ENCODE measurements at places on chromosomes 12 and 14.

DNA sequence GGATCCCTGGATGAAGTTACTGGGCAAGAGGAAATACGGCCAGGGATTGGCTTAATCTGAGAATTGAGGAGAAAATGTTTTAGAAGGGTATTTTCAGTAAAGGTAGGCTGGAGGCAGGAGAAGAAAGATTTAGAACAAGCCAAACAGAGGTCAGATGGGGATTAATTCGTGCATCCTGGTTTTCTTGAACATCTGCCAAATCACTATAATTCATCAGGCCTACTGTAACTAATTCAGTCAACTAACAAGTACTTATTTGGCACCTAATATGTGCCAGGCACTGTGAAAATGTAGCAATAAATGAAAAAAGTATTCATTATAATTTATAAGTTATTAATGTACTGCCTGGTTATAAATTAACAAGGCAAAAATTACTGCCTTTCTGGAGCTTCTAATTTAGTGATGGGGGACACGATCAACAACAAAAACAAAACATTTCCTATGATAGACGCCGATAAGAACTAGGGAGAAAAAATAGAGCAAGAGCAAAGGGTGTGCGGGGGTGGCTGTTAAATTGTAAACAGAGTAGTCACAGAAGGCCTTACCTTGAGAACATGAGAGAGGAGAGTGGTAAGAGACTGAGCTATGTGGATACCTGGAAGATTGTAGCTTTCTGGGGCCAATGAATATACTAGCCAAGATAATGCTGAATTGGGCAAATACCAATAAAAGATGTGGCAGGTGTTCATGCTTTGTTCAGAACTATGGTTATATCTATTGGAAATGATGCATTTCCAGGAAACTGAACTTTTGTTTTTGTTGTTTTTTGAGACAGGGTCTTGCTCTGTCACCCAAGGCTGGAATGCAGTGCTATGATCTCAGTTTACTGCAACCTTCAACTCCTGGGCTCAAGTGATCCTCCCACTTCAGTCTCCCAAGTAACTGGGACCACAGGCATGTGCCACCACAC lies 34.0 kb downstream of the DUSP16 start:
- no peak for DNase-seq

GRCh38 chr14:80956102-80956501 lies 681 bp downstream of the TSHR start:
- no peak for DNase-seq

- DNase-seq, result no peak
Observed at GRCh38 chr14:25074099-25074685, 24.2 kb upstream of the STXBP6 start.

GRCh38 chr12:42705863-42706262 lies 116.3 kb upstream of the PRICKLE1 start:
- DNase-seq, result peak; percentile 84

DNA sequence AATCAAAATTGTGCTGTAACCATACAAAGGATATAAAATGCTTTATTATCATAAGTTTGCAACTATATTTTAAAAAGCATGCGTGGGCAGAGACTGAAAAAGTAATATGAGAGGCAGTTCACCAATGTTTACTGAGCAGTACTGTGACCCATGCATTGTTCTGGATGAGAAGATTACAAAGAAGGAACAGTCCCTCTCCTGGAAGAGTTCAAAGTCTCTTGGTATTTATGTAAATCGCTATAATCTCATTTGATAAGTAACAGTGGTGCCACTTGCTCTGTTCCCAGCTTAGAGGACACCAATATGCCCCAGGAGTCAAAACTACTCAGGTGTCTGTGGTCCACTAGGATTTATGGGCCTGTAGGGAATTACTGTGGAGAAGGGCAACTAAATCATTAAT lies 2.1 kb upstream of the CMAS start:
- DNase-seq, result no peak

DNA sequence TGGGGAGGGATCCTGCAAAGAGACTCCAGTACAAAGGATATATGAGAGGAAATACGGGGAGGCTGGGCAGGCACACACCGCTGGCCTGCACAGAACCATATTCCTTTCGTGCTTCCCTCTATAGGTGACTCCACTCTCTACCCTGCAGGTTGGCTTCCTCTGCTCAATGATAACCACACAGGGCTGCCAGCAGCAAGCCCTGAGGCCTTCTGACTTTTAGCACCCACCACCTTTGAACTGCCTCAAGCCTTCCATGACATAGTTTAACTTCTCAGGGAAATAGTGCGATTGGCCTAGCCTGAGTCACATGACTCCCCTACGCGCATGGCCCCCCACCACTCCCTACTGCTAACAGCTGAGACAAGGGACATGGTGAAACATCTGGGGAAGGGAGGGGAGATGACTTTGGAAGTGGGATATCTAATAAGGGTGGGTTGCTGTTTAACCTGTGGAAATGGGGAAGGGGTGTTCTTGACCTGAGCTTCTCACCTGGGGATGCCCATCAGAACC lies 3.0 kb upstream of the FOXN3 start:
- no peak for DNase-seq

DNA sequence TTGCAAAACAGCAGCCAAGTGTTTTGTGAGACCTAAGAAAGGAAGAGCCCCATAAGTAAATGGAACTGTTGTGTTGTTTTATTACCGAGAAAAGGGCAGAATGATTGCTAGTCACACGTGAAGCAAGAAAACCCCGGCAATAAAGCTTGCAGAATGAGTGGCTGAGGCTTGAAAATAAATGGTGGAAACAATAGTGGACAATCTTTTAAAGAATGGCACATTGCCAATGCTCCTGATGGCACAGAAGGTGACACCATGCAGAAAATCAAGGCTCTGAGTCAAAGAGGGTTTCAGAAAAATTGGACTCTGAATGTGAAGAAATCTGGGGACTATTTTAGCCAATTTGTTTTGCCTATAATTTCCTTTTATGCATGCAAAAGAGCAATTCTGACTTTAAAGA lies 4.0 kb upstream of the AQP2 start:
- no peak for DNase-seq

GRCh38 chr12:76303989-76304460 lies 44.2 kb downstream of the BBS10 start:
- DNase-seq, result no peak

DNA sequence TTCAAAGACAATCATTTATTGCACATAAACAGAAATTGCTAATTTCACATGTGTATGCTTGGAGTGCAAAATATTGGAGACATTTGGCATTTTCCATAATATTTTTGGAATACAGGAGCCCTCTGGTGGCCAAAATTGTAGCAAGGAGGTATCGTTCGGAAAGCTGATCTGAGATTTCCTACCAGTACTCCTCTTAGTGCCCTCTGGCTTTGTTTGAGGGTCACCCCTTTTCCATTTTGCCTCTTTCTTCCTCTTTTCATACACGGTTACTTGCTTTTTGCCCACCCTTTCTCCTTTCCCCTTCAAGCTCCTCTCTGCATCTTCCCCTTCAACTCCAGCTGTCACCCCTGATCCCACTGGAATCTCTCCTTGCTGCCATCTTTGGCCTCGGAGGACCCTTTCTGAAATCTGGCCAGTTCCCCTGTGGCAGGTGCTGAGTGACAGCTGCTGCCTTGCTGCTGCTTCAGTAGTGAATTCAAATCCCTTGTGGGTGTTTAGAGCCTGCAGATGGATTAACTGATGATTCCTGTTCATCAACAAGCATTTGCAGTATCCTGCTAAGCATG lies 164.6 kb upstream of the PARP11 start:
- peak; percentile 46 for DNase-seq

- DNase-seq, result peak; percentile 48
Observed at GRCh38 chr12:29726321-29726692, 57.4 kb downstream of the TMTC1 start.

DNA sequence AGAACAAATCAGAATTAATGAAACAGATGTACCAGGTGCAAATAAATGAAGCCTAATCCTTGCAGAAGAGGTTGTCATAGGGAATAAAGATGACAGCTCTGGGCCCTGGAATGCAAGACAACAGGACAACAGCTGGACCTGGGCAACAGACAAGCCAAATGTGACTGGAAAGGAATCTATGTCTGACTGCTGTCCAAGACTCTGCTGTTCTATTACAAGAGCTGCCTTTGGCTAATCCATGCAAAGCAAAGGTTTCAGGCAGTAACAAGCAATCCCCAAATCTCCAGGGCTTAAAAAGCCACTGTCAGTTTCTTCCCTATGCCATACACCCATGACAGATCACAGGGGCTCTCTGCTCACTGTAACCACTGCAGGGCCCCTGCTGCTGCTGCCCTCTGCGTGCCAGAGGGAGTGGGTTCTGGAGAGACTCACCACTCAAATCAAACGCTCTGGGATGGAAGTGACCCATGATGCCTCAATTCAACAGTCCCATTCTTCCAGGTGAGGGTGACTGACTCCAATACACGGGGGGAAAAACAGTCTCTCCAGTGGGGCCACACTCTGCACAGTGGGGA lies 218.9 kb upstream of the SFSWAP start:
- DNase-seq, result no peak

GRCh38 chr12:132056320-132056719 lies 87.8 kb downstream of the DDX51 start:
- DNase-seq, result no peak

GRCh38 chr12:68432622-68433021 lies 100.5 kb upstream of the MDM1 start:
- DNase-seq, result no peak

GRCh38 chr12:106214571-106214970 lies 33.2 kb downstream of the CKAP4 start:
- DNase-seq, result no peak

DNA sequence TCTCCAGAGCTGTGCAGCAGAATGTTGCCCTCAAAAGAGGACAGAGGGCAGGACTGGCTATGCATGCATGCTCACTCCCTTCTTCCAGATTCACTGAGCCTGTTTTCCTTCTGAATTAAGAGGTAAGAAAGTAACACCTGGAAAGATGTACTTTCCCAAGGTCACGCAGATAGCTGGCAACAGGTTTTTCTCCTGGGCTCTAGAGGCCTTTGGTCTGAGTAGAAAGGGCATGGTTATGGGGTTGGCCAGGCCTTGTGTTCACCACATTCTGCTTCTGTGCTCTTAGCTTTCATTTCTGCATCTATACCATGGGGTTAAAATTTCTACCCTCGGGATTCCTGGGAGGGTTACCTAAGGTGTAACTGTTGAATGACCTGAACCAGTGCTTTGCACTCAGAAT lies 57.5 kb downstream of the RASSF3 start:
- DNase-seq, result no peak

GRCh38 chr14:65631040-65631439 lies 218.5 kb downstream of the FUT8 start:
- no peak for DNase-seq

GRCh38 chr12:123748161-123748560 lies 13.9 kb upstream of the DNAH10 start:
- no peak for DNase-seq

GRCh38 chr12:22683131-22683530 lies 58.2 kb downstream of the ETNK1 start:
- DNase-seq, result no peak

DNA sequence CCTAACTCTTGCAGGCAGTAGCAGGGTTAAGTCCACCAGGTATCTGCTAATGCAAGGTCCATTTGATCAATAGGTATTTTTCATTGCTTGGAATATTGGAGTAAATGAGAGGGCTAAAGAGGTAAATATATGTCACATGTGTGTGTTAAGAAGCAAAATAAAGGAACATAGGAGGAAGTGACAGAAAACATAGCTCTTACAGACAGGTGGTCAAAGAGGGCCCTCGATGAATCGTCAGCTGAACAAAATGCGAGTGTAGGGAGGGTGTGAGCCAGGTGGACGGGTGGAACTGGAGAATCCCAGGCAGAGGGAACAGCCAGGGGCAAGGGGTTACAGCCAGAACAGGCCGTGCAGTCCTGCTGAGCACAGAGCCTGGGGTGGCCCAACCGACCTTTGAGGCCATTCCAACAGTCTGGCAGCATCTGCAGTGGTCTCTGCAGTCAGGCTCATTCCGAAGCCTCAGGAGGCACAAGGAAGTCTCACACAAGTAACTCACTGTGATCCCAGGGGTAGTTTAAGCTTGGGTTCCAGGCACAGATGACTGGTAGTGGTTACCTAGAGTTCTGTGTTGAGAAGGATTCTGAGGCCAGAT lies 43.2 kb downstream of the CCDC88C start:
- no peak for DNase-seq

- no peak for DNase-seq
Observed at GRCh38 chr12:96336489-96336888, 63.8 kb downstream of the CDK17 start.

DNA sequence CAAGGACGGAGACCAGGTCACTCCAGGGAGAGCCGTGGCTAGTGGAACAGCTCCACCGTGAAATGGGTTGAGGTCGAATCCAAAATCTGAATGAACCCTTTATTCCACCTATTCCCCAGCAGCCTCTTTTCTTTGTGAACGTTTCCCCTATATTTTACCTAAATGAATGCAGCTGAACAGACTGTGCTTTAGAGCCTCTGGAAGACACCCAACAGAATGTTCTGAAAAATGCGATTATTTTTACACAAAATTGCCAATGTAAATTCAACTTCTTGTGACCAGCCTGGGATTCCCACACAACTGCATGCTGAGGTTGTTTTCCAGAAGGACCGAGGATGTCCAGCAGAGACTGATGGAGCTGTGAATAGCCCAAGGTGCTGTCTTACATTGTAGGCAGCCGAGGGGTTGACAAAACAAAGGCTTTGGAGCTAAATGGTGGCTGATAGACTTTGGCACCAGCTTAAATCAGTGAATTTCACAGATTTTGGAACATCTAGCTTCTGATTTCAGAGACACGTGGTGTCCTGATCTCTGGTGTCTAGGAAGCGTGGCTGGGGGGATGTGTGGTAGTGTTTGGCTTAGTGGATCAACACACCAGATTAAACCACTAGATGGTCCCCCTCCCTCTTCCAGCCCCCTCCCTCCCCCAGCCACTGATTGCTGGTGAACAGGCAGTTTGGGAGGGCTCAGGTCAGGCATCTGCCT lies 150.4 kb downstream of the ZNF664 start:
- DNase-seq, result no peak

- DNase-seq, result no peak
Observed at GRCh38 chr14:80522936-80523335, 311.6 kb upstream of the DIO2 start.

- DNase-seq, result no peak
Observed at GRCh38 chr14:31252865-31253264, 45.3 kb upstream of the HECTD1 start.

GRCh38 chr14:32038876-32039275 lies 38.2 kb upstream of the ARHGAP5 start:
- no peak for DNase-seq

GRCh38 chr12:117662220-117662619 lies 300.8 kb upstream of the NOS1 start:
- DNase-seq, result no peak

GRCh38 chr12:65389436-65389835 lies 111.0 kb downstream of the MSRB3 start:
- DNase-seq, result no peak

Data from brain microvascular endothelial cell (primary cell).